CD4-positive, alpha-beta memory T cell (primary cell): ENCODE measurements at places on chromosomes 12 and 14.

DNA sequence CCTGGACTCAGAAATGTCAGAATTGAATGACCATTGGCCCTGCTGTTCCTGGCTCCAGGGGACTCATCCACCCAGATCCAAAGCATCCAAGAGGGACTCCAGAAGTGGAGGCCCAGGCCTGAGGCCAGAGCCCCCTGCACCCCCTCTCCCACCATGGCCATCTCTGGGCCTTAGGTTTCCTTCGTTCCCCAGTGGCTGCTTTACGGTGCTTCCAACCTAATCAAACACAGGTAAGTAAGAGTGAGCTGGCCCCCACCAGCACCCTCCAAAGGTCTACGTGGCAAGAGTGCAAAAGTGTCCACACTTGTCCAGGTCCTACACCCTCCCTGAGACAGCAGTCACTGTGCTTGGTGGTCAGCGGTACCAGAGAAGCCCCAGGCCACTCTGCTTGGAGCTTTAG is 139.0 kb downstream of the DPF3 start:
- no peak for DNase-seq

- DNase-seq, result no peak
Measured at GRCh38 chr14:75254901-75255584, 23.6 kb upstream of the FOS start.

GRCh38 chr14:20428010-20428365 is 8.0 kb downstream of the KLHL33 start:
- no peak for DNase-seq

DNA sequence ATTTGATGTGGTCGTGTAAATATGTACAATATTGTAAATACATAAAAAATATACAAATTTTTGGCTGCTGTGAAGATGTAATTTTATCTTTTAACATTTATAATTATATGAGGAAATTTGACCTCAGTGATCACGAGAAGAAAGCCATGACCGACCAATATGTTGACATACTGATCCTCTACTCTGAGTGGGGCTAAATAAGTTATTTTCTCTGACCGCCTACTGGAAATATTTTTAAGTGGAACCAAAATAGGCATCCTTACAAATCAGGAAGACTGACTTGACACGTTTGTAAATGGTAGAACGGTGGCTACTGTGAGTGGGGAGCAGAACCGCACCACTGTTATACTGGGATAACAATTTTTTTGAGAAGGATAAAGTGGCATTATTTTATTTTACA is 49.6 kb downstream of the TBK1 start:
- DNase-seq, result no peak

GRCh38 chr14:64388533-64389285 is 556 bp downstream of the MTHFD1 start:
- no peak for DNase-seq
